Stimulated activated naive CD8-positive, alpha-beta T cell treated with anti-CD3 and anti-CD28 coated beads, Interleukin-15, amount 100 ng/mL, for 72 hours (primary cell): ENCODE measurements at places on chromosomes 2 and 18.
A peak's percentile ranks its signal among the peaks of the same experiment; 100 is the strongest.

DNA sequence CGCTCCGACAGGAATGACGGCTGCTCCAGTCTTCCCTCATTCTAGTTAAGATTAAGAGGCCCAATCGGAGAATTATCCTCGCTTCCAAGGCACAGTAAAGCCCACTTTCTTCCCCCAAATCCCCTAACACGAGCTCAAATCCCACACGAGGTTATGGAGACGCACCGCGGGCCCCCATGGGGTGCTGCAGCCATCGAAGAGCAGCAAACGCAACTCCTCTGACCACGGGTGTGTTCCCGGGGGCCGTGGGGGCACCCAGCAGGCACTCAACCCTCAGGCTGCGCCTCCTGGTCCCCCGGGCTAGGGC is 446 bp downstream of the COPS9 start:
- no peak for DNase-seq

- DNase-seq: no peak
Measured at GRCh38 chr2:10923008-10923375, 11.3 kb downstream of the KCNF1 start.

- DNase-seq: no peak
Measured at GRCh38 chr2:3113769-3114168, 263.8 kb downstream of the EIPR1 start.

DNA sequence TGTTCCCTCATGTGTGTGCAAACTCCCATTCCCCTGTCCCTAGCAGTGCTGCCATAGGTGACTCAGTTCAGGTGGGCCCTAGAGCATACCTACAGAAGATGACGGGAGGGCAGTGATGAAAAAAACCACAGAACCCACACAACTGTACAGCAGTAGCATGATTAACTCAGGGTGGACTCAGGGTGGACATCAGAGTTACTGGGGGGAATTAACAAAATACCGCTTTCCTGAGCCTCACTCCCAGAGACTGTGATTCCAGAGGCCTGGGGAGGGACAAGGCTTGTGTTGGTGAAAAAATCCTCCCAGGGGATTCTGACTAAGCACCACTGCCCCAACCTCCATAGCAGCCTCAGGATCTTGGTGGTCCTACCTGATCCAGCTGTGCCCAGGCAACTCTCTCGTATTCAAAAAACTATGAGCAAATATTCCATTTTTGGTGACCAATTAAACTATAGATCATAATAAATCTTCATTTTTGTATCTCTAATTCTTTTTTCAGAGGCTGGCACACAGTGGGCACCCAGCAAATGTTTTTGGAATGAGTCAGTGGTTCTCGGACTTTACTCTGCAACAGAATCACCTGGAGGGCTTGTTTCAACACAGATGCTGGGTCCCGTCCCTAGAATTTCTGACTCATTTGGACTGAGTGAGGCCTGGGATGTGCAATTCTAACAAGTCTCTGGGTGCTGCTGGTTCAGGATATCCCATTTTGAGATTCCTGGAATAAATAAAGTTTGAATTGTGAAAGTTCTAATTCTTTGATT is 84.1 kb upstream of the NABP1 start:
- no peak for DNase-seq

DNA sequence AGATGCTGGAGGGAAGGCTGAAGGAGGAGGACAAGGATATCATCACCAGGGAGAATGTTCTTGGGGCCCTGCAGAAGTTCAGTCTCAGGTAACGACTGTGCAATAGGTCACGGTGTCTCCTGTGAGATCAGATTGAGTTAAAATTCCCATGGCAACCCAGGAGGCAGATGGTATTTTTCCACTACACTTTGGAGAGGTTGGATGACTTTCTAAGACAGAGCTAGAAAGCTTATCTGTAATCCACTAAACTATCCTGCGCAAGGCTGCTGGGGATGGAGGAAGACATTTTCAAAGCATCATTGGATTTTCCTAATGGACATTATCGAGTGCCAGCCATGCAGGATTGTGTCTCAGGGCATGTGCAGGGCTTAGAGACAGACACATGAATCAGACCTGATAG is 74.6 kb downstream of the ARMC9 start:
- DNase-seq: no peak

DNA sequence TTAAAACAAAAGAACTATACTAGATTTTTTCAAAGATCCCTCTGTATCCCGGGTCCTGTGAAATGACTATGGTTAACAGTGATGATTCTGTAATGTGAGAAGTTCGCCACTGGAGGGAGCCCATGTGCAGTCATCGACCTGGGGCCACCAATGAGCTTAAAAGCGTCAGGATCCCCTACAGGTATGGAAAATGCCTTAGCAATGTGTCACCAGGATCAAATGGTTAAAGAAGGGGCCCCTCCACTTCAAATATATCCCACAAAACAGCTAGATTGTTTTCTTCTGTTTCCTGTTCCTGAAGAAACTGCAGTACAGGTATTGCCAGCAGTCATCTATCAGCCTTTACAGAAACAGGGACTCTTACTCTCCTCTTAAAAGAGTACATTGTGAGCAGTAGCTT is 15.3 kb downstream of the CHRNA1 start:
- DNase-seq: peak; percentile 64

- no peak for DNase-seq
Measured at GRCh38 chr2:105546628-105546974, 147.8 kb upstream of the FHL2 start.

DNA sequence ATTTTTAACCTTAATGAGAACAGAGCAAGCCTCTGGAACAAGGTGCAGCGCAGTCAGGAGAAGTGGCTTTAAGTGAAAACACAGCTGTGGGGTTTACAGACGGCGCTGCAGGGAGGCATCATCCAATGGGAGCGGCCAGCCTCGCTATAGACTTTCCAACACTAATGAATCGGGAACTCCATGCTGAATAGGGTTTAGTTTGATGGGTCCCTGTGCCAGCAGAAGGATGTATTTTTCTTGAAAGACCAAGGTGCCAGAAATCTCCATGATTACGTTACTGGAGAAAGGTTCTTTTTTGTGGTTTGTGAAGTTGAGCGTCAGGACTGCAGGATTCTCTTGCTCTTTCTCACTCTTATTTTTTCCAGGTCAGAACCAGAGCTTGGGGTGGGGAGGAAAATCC is 87.9 kb upstream of the ALPP start:
- DNase-seq: no peak

- DNase-seq: no peak
Measured at GRCh38 chr2:40130251-40130994, 321.5 kb downstream of the SLC8A1 start.

DNA sequence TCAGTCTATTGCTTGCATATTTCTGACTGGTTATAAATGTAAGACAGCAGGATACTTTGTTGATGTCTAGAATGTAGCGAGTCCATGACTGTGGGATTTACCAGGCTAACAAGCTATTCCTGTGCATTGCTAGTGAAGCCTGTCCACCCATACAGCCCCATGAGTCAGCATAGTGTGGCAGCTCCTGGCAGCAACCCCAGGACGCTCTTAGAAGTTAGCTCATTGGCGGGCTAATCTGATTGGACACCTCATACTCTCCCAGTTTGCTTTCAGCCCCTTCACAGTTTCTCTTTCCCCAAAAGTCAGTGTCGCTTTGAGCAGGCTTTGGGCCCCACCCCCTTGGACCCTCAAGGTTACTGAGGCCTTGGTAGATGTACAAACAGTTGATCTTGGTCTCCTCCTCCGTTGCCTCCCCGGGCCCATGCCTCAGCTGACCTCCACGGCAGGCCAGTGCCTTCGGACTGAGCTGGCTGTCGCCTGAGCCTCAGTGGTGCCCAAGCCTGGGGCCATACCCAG is 48.0 kb downstream of the COA5 start:
- no peak for DNase-seq

GRCh38 chr2:120580709-120581108 is 155.0 kb upstream of the GLI2 start:
- DNase-seq: no peak

GRCh38 chr2:217746808-217747207 is 256.0 kb downstream of the TNS1 start:
- no peak for DNase-seq

GRCh38 chr2:46393865-46394264 is 85.5 kb upstream of the TMEM247 start:
- no peak for DNase-seq

DNA sequence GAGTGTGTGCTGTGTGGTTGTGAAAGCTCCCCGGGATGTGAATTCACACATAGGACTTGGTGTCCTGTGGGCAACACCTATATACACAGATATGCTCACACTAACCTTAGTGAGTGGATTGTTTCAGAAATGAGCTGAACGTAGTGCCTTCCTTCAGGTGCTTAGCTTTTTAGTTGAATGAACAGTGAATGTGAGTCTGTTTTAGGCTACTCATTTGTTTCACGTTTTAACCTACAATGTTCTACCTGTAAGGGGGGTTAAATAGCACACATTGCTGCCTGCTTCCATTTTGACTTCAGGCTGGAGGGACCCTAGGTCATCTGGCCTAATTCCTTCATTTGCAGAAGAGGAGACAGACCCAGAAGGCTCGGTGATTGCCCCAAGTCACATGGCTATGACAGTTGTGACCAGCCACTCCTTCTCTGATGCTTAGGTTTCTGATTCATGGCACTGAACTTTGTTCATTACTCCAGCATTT is 1.0 kb downstream of the PLEK start:
- no peak for DNase-seq

DNA sequence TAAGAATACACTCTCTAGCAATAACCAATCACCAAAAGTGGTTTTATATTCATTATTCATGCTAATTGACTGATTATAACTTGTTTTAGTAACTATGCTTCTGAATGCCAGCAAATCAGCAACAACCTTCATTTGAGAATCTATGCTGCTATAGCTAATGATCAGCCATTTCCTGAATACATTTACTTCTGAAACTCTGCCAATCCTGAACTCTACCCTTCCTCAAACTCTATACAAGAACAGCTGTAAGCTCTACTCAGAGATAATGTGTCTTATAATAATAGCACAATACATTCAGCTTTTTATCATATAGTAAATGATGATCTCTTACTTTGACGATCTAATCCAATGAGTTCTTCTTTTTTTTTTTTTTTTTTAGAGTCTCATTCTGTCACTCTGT is 85.7 kb upstream of the EPAS1 start:
- no peak for DNase-seq

DNA sequence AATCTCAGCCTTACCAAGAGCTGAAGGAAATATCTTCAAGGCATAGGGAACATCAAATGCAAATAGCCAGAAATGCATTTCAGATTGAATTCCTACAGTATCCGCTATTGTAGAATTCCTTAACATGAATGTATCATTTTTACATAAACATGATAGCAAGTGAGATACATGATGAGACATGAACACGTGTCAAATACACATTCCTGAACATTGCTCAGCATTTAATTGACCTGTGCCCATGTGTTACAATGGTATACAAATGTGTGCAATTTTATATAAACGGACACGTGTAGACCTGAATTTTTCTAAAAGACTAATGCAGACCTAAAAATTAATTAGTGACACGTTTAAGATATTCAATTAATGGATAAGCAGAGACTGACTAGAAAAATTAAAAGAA is 133.0 kb upstream of the TLK1 start:
- DNase-seq: no peak

GRCh38 chr2:188209218-188209617 is 82.5 kb upstream of the GULP1 start:
- DNase-seq: no peak

DNA sequence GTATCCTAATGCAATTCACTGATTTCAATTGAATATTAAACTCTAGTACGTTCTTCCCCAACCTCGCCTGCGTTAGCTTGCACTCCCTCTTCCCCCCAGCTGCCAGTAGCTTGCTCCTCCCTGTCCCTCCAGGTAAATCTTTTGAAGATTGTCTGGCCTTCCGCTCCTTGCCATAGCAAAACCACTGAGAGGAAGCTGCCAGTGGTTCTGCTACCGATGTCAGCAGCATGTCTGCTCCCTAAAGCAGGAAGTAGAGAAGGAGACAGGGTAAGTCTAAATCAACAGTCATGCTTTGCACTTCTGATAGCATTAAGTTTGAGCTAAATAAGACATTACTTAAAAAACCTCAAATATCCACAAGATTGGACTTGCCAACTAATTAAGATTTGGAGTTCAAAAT is 89.1 kb downstream of the SCN2A start:
- DNase-seq: peak; percentile 5

GRCh38 chr2:139369423-139370409 is 589.5 kb upstream of the NXPH2 start:
- DNase-seq: no peak

DNA sequence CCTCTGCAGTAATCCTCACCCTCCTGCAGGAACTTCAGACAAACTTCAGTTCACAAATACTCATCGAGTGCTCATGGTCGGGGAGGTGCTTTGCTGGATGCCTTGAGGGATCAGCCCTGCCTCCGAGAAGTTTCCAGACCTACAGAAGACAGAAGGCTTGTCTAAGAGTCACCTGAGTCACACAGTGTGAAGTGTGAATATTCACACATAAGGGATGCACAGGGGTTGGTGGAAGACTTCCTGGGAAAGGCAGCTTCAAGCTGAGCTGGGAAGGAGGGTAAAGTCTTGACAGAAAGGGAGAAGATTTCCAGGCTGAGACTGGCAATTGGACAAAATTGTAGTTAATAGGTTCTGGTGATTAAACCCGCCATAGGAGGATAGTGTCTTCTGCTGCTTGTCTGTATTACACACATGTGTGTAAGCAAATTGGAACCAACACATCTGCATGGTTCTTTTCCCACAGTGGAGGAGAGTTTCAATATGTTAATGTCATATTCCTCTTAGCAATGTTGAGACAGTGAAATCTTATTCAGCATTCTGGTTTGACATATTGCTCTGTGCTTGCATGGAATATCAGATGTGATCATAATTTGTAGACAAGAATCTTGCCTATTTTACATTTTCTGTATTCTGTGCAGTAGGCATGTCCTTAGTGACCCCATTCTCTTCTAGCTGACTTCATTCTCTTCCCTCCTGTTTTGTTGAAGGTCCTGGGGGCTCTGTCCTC is 34.7 kb upstream of the ZNF396 start:
- no peak for DNase-seq
